ENCODE measurements at places on chromosomes 12 and 14.
A peak's percentile ranks its signal among the peaks of the same experiment; 100 is the strongest.

DNA sequence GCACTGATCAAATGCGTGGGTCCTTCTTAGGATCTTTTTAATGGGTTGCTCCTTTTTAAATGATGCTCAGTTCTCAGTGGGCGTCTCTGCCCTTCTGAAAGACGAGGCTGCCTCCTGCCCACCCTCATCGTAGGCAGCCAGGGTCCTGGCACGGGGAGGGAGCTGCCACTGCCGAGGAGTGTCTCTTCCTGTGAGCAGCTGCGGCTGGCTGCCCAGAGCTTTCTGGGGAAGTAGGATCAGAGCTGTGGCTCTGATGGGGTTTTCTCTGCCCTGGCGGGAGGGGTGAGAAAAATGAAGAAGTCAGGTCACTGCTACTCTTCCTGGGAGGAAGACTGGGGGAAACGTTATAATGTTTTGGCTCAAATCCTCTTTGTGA, 31.1 kb upstream of the BEGAIN start:
- no peaks in the 10 kb centered on the region for H3K36me3 ChIP-seq
- H3K27me3 ChIP-seq, result no peaks in the 10 kb centered on the region
- no peak for DNase-seq
- H3K4me1 ChIP-seq, result peaks cover 4% of the 10 kb centered on the region
- no peak overlapping the region for H3K27ac ChIP-seq

DNA sequence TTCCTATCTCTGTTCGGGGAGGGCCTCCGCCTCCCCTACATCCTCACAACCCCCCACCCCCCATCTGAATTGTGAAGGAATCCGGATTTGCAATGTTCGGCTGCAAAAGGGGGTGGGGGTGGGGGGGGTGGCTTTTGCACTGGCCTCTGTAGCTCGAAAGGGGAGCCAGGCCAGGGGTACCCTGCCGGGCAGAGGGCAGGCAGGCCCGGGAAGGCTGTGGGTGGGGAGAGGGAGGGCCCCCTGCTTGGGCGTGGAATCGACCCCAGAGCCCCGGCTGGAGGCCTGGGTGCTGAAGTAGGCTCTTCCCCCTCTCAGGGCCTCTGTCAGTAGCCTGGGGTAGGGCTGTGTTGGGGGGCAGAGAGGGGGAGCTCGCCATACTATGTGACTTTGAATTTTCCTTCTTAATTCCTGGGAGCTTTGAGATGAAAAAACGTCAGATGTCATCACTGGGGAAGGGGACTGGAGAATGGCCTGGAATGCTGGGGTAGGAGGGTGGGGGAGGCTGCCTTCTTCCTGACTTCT, 1.1 kb downstream of the LRP1 start:
- no peaks in the 10 kb centered on the region for H3K36me3 ChIP-seq
- H3K4me3 ChIP-seq, result peak overlapping the region; percentile 54
- peaks cover 24% of the 10 kb centered on the region for H3K4me1 ChIP-seq
- H3K27me3 ChIP-seq, result no peaks in the 10 kb centered on the region
- peak overlapping the region; percentile 24 for H3K27ac ChIP-seq
- no peak for DNase-seq

DNA sequence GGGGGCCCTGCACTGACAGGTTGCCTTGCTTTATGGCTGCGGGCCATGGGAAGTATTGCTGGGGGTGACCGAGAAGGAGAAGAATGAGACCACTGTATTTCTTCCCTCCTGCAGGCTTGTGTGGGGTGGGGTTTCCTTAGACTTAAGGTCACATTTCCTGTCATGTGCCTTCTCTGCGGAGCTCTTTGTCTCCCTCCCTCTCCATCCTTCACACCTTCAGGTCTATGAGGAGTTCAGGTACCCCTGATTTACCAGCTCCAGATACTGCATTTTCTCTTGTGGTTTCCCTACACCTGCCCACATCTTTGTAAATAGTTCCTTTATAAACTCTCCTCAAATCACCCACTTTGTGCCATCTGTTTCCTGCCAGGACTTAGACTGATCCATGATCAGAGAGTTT, 3.6 kb downstream of the FNTB start:
- DNase-seq, result no peak
- H3K27ac ChIP-seq, result no peak overlapping the region
- H3K36me3 ChIP-seq, result no peaks in the 10 kb centered on the region
- no peak overlapping the region for H3K4me3 ChIP-seq
- no peaks in the 10 kb centered on the region for H3K4me1 ChIP-seq

- H3K4me3 ChIP-seq, result no peak overlapping the region
- no peaks in the 10 kb centered on the region for H3K27me3 ChIP-seq
- no peak overlapping the region for H3K27ac ChIP-seq
- H3K36me3 ChIP-seq, result no peaks in the 10 kb centered on the region
- no peak for DNase-seq
- H3K4me1 ChIP-seq, result no peaks in the 10 kb centered on the region
Observed at GRCh38 chr12:20494851-20495250, 126.5 kb downstream of the PDE3A start.

DNA sequence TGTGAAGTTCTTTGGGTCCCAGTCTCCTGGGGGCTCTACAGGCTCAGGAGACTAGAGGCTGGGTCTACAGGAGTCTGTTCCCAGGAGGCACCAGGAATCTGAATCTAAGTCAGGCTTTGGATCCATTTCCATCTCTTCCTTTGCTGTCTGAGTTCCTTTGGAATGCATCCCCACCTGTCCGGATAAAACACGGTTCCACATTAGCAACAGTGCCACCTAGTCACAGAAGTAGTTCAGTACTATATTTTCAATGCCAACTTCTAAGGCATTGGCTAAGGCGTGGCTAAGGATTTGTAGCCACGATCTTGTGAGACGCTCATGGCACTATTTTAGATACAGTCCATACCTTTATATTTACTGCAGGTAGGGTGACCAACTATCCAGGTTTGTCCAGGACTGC, 15.1 kb downstream of the ZC2HC1C start:
- H3K36me3 ChIP-seq, result peaks cover 39% of the 10 kb centered on the region
- H3K27ac ChIP-seq, result no peak overlapping the region
- H3K4me1 ChIP-seq, result no peaks in the 10 kb centered on the region
- no peaks in the 10 kb centered on the region for H3K27me3 ChIP-seq
- no peak overlapping the region for H3K4me3 ChIP-seq
- DNase-seq, result no peak

Measured in lung (tissue), 17 donors.